ENCODE measurements at places on chromosomes 4 and X.
A peak's percentile ranks its signal among the peaks of the same experiment; 100 is the strongest.

GRCh38 chrX:153226344-153227185, 47.5 kb downstream of the MAGEA1 start:
- no peak for DNase-seq

- no peak for DNase-seq
Observed at GRCh38 chr4:24973404-24973746, 57.4 kb downstream of the LGI2 start.

- DNase-seq, result no peak
Observed at GRCh38 chr4:86924811-86925210, 10.0 kb upstream of the AFF1 start.

DNA sequence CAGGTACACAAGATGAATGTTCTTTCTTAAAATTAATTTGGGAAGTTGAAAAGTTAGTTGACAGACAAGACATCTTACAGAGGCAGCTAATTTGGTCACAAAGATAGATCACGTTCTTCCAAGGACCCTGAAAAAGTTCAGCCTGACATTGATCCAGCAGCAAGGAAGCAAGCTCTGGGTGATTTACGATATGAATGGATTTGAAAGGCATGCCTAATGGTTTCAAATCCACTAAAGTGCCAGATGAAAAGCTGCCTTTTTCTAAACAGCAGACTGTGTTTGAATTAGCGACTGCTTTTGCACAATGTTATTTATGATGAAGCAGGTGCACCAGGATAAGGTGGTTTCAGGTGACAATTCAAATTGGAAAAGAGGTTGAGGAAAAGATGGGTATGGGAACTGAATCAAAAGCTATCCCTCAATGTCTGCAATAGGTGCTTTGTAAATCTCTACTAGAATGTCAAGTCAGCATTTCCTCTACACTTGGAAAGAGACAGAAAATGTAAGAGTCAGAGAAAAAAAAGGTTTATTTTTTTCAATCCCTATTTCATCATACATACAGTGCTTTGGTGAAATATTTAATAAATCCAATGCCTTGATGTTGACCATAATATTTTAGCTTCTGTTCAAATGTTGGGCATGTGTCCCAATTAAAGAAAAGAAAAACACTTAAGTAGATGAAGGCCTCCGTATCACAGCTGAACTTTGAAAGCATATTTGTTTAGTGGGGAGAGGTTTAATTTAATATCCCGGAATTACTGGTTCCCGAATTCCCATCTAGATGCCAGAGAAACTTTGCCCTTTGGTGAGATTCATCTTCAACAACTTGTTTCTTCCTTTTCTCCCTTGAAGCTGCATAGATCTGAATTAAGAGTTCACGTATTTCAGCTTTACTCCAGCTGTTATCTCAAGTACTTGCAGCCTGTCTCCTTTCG, 6.0 kb downstream of the RASGEF1B start:
- peak; percentile 27 for DNase-seq

DNA sequence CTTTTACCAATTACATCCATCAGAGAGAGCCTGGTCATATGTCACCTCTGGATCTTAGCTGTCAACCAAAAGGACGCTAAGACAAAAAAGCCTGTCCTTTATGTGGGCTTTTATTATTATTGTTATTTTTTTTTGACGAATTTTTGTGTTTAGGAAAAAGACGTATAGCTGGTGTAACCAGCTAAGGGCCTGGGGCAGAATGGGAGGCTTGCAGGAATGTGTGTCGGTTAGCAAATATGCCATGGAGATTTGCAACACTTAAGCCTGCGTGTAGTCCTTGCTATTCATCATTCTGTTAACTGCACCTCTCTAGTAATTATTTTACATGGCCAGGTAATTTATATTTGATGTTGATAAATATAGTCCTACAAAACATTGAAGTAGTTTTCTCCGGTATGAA, 93.5 kb downstream of the TACR3 start:
- no peak for DNase-seq

- DNase-seq, result no peak
Observed at GRCh38 chr4:188106454-188106853, 2.9 kb downstream of the TRIML2 start.

DNA sequence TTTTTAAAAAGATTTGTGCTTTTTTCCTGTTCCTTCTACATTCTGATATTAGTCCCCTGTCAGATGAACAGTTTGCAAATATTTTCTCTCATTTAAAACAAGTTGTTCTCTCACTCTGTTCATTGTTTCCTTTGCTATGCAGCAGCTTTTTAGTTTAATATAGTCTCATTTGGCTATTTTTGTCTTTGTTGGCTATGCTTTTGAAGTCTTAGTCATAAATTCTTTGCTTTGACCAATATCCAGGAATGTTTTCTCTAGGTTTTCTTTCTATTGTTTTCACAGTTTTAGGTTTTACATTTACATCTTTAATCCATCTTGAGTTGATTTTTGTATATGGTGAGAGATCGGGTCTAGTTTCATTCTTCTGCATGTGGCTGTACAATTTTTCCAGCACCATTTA, 136.8 kb downstream of the TET2 start:
- no peak for DNase-seq

GRCh38 chr4:177391287-177391686, 51.0 kb downstream of the AGA start:
- DNase-seq, result no peak

DNA sequence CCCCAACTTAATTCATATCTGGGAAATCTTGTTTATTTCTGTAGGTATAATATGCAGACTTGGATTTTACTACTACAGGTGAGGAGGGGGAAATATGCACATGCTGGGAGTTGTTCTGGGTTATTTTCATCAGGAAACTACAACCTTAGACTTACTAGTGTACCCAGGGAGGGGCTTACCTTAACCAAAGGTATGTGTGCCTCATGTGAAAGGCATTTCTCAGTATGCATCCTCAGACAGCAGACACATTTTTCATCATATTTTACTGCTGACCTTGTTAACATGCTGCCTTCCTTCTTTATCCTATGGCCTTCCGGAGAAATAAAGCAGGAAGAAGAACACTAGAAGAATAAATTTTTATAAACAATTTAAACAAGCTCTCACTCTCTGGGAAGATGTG, 214.9 kb downstream of the SPANXN4 start:
- no peak for DNase-seq

DNA sequence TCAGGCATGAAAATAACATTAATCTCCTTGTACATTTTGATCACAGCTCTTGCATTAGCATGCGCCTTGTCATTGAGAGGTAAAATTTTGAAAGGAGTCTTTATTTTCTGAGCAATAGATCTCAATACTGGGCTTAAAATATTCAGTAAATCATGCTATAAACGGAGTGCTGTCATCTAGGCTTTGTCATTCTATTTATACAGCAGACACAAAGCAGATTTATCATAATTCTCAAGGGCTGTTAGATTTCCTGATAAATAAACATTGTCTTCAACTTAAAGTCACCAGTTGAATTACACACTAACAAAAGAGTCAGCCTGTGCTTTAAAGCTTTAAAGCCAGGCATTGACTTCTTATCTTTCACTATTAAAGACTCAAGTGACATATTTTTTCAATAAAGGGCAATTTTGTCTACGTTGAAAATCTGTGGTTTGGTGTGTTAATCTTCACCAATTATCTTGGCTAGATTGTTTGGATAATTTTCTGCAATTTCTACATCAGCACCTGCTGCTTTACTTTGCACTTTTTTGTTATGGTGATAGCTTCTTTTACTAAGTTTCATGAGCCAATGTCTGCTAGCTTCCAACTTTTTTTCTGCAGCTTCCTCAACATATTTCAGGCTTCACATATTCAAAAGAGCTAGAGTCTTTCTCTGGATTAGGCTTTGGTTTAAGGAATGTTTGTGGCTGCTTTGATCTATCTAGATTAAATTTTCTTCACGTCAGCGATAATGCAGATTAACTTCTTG, 27.9 kb upstream of the UGT2B4 start:
- DNase-seq, result no peak

DNA sequence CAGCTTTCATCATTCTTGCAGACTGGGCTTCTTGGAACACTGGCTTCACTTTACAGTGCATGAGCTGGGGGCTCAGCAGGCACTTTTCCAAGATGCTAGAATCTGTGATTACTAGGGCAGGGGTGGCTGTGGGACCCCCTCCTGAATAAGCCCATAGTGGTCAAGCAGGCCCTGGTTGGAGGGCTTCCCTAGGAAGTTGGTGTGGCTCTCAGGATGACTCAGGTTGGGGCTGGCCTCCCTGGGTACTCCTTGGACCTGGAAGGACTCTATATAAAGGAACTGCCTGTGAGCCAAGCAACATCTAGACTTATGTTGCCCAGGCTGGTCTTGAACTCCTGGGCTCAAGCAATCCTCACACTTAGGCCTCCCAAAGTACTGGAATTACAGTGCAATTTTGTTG, 88.3 kb upstream of the HELT start:
- DNase-seq, result no peak

GRCh38 chrX:103817502-103817901, 14.6 kb downstream of the RAB9B start:
- peak; percentile 60 for DNase-seq

DNA sequence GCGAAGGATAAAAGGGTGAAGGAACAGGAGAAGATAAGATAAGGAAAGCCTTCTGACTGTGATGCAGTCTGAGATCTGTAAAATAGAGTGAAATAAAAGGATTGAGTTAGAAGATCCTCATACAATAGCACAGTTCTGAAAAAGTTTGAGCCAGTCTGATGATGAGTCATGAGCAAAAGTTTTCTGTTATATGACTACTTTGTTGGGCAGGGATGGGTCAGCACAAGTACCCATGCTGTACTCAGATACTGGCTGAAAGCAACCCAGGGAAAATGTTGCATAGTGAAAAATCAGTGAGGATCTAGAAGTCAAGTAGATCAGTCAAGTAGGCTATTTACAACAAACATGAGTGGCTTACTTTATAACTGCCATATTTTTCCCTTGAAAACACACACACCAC, 253.5 kb downstream of the PCDH10 start:
- no peak for DNase-seq

- no peak for DNase-seq
Observed at GRCh38 chr4:18735740-18736268, 714.2 kb upstream of the LCORL start.

DNA sequence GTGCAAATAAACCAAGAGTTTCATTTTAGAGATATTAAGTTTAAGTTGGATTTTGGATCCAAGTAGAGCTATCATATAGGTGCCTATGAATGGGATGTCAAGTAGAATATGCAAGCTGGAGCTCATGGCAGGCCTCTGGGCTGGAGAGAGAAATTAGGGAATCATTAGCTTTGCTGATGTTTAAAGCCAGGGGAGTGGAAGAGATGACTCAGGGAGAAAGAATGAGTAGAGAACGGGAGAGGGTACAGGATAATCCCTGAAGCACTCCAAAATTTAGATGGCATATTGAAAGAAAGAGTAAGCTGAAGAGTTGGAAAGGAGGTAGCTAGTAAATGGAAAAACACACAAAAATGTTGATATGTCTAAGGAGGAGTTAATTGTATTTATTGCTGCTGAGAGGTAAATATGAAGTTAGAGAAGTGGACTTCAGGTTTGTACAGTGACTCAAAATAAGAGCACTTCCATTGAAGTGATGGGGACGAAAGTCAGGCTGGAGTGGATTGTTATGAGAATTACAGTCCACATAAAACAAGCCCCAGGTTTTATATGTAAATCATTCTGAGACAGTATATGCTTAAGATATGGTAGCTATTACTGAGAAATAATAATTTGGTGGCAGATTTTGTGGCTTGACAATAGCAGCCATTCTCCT, 72.5 kb upstream of the GRXCR1 start:
- no peak for DNase-seq

DNA sequence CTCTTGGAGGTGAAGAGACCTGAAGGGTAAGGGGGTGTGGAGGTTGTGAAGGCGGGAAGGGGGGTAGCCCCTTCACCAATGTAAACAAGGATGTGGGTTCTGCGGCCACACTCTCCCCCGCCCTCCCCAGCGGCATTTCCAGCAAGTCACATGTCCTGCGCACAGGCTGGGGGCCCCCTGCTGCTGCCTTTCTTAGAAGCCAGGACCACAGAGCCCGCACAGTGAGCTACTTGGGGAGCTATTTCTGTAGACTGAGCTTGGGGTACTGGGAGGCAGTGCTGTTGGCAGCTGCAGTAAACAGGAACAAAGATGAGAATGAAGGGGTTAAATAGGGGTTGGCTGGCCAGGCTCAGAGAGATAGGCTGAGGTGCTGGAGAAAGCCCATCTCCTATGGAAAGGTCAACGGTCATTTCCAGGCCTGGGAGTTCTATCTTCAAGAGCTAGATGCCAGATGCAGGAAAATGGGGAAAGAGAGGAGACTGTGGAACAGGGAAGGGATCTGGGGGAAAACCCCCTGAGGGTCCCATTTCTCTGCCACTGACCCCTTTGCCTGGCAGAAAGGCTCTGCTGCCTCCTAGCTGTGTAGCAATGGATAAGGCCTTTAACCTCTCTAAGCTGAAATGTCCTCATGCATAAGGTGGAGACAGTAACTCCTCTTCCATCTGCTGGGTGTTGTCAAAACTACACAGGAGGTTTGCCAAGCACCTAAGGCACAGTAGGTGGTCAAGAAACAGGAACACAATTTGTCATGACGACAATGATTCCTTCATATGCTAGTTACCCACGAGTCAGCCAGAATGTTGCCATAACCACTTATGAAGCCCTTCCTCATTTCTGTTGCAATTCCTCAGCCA, 18.5 kb upstream of the PIM2 start:
- no peak for DNase-seq

DNA sequence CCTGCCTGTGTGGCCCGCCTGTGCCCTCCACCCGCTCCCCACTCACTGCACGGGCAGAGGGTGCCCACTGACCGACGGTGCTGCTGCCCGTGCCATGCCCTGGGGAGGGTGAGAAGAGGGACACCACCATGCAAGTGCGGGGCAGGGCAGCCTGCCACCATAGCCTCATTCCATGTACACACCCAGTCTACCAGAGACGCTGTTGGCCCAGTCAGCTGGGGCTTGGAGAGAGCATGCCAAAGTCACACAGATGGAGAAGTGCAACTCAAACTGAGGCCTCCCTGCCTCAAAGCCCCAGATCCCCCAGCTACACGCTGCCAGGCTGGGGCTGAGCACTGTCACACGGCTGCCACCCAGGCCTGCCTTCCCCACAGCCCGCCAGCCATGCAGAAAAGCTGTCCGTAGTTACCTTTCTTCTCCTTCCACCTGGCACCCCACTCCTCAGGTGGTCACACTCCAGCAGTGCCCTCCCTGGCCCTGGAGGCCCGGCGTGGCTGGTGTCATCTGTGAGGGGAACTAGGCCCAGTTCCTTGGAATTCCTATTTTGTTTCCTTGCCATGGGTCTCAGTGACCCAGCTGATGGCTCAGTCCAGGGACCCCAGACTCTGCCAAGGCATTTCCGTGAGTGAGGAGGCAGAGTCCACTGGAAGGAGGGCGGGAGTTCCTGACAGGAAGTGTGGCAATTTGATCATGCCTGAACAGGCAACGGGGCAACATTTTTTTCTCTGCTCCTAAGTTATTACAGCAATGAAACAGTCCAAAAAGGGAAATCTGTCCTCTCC, at the start of gene SLC2A9:
Gene SLC2A9, minus strand, starts transcription at position 627 of the 782 bp plus-strand sequence. Its CDS starts 68 bp downstream, at position 559.
- DNase-seq, result no peak

Data from globus pallidus (tissue), 1 donor.